ENCODE measurements at places on chromosomes 16 and 17.

DNA sequence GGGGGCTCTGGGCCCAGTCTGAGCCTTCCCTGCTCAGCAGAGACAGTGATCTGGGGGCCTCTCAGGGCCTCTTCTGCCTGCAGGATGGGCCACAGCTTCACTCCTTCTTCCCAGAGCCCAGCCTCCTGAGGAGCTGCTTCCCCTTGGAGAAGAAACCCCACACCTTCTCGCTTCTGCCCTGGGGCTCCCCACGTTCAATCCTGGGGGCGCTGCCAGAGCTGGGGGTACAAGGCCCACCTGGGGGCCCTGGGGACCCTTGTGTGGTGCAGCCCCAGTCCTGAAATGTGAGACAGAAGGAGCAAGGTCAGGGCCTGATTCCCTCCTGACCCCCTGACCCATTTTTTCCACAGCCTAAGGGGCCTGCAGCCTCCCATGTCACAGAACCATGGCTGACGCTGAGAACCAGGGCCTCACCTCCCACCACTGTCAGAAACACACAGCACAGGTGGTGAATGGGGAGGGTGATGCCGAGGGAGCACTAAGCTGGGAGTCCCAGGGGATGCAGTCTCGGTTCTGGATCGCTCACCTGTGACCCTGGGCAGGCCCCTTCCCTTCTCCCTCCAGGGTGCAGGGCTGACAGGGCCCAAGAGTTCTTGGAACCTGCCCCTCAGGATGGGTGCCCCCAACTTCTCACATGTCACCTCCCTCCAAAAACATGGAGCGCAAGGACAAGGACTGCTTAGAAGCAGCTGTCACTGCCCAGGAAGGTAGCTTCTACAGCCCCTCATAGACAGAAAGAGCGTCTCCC is 21.6 kb upstream of the MPO start:
- DNase-seq, result peak; percentile 41

GRCh38 chr17:45906237-45906636 is 11.9 kb downstream of the MAPT start:
- no peak for DNase-seq

DNA sequence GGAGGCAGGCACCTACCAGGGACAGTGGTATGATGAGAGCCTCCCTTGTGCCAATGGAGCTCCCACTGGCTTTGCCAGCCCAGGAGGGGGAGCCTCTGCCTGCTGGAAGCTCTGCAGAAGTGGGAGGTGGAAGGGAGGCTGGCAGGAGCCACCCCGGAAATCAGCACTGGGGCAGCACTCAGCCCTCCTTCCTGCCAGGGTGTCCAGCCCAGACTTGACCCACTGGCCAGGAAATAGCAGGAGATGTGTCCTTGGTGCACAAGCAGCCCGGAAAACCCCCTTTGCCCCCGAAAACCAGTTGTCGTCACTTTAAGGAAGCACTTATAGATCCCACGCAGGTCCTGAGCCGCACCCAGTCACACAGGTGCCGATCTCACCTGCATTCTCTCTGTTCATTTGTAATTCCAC is 49.3 kb upstream of the CACNG4 start:
- no peak for DNase-seq

GRCh38 chr17:50715471-50715870 is 3.9 kb upstream of the LUC7L3 start:
- DNase-seq, result no peak

GRCh38 chr17:42325026-42325425 is 36.7 kb downstream of the STAT5A start:
- DNase-seq, result no peak

All from ecto neural progenitor cell (in vitro differentiated cells).